ENCODE measurements at places on chromosomes 16 and 17.

GRCh38 chr17:81189670-81190530 is 23.9 kb upstream of the AATK start:
- DNase-seq: no peak

DNA sequence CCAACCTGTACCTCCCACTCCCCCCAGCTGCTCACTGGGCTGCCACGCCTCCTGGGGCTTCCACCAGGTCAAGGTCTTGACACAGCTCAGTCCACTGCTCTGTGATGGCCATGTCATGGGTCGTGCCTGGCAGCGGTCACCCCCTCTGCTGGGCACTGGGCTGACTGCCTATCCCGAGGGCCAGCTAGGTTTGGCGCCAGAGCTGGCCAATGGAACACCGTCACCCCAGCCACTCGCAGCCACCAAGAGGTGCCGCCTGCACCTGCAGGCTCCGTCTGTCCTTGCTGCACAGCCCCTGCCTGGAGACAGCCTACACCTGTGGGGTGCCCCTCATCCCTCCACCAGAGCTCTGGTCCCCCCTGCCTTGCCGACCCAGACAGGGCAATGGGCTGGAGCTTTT is 4.5 kb upstream of the RAB40C start:
- DNase-seq: no peak

GRCh38 chr16:26708428-26708827 is 358.3 kb upstream of the C16orf82 start:
- DNase-seq: no peak

DNA sequence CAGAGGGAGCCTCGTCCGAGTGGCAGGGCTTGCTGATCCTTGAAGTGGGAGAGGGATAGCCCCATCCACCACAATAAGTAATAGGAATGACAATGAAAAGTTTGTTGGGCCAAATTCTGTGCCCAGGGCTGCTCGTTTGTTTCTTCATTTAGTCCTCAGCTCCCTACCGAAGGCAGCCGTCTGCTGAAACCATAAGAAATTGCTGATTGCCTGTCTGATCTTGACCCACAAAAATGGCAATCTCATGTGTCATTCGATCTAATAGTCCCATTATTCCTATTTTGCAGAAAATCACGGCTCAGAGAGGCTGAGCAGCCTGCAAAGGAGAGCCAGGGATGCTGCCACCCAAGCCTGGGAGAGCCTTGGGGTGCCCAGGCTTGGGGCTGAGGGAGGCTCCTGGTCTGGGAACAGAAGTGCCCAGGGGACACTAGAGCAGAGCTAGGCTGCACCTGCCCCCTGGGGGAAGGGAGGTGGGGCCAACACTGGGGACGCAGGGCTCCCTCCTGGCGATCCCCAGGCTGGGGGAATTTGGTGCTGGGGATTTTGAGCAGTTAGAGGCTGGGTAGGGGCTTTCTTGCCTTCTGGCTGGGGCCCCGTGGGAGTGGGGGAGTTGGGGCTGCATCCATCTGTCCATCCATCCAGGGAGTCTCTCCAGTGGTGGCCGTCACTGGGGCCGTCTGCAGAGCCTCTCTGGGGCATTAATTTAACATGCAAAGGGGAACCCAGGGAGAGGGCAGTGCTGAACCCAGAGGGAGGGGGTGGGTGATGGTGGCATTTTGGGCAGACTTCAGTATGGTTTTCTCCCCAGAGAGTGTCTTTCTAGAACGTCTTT is 53.5 kb downstream of the SOCS1 start:
- peak; percentile 44 for DNase-seq

- no peak for DNase-seq
Measured at GRCh38 chr16:1610899-1611632, 806 bp downstream of the IFT140 start.

DNA sequence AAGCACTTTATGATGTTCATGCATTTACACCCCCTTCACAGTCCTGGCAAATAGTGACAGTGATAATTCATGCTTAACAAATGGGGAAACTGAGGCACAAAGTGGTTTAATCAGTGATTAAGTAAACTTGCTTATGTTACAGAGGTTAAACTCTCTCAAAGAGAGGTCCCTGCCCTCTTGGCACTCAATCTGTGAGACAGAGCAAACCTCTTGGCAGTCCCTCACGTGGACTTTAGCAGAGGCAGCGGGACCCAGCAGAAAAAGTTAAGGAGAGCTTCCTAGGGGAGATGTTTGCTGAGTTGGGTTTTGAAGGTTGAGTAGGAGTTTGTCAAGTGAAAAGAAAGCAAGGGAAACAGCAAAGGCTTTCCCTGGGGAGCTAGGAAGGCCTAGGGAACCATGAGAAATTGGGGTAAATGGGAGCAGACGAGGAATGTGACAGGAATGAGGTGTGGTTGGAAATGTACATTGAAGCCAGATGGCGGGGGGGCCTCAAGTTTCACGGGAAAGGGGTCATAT is 10.7 kb downstream of the SOCS1 start:
- no peak for DNase-seq

DNA sequence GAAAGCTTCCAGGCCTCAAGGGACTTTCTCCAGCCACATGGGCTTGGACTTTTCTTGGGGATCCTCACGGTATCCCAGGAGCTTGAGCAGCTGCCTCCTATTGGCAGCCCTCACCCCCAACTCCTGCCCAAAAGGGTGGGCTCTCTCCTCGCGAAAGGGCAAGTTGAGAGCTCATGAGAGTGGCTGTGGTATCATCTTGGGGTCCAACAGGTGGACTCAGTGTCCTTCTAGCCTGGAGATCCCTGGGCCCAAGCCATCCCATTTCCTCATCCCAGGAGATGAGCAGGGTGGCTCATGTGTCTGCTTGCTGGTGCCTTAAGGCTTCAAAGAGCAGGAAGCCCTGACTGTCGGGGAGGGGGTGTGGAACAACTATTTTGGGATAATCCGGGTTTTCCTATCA is 17.7 kb downstream of the TBX4 start:
- DNase-seq: no peak

- DNase-seq: no peak
Measured at GRCh38 chr16:58792188-58792587, 58.1 kb upstream of the GOT2 start.

- no peak for DNase-seq
Measured at GRCh38 chr16:28313587-28313986, 21.3 kb downstream of the SBK1 start.

DNA sequence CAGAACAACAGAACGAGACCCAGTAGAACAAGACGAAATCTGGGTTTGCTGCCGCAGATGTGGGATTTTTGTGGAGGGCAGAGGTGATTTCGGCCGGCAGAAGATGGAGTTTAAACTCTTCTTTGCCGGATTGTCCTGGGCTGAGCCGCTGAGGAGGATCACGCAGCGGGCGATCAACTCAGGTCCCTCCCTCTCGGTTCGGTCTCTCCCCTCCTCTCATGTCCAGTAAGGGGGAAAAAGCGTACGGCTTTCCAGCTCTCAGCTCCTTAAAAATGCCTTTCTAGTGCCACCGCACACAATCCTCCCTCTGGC is 2.5 kb downstream of the PHF12 start:
- no peak for DNase-seq

DNA sequence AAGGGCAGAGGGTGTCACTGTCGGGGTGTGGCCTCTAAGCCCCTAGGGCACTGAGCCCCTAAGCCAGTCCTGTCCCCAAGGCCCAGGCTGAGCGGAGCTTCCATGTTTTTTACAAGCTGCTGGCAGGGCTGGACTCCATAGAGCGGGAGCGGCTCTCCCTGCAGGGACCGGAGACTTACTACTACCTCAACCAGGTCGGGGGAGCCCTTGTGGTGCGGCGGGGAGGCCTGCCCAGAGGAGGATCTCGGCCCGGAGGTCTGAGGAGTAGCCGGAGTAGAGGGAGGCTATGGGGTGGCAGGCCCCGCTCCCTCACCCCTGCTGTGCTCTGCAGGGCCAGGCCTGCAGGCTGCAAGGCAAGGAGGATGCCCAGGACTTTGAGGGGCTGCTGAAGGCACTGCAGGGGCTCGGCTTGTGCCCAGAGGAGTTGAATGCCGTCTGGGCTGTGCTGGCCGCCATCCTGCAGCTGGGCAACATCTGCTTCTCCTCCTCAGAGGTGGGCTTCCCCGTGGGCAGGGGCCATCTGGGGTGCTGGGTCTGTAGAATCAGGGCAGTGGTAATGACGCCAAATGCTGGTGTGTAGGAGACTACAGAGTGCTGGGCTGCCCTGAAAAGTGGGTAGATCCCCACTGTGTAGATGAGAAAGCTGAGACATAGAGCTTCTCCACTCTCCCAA is 4.9 kb downstream of the MYO15B start:
- no peak for DNase-seq

GRCh38 chr17:17051791-17052461 is 9.7 kb downstream of the MPRIP start:
- peak; percentile 58 for DNase-seq

- DNase-seq: peak; percentile 60
Measured at GRCh38 chr17:15782866-15783265, 50.8 kb downstream of the TBC1D26 start.

DNA sequence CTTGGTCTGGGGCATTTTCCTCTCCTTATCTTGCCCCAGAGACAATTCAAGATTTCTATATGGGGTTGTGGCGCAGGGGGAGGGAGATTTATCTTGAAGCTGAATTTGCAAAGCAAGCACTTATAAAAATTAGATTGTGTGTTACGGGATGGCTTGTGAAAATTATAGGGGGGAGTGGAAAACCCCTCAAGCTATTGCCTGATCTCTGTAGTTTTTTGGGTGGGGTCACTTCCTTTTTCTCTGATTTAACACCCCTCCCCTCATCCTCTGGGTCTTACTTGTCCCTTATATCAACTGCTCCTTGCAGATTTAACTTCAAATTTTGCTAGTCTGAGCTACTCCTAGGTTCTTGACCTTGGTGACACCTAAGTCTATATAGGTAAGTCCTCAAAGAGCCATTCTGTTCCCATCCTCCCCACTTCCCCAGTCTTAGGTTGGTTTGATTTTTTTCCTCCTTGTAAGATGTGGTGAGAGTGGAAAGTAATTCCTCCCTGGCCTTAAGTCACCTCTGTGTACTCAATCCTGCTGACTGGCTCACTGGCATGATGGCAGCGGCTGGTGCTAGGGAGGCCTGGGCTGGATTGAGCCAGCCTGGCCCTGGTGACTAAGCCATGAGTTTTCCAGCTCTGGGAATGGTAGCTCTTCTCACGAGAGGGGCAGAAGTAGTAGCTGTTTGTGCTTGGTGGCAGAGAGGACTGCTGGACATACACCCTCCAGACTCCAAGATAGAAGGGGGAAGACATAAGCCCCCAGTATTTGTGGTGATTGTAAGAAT is 2.3 kb downstream of the ARL4D start:
- DNase-seq: peak; percentile 94

GRCh38 chr16:85002608-85003007 is 8.7 kb downstream of the ZDHHC7 start:
- no peak for DNase-seq

DNA sequence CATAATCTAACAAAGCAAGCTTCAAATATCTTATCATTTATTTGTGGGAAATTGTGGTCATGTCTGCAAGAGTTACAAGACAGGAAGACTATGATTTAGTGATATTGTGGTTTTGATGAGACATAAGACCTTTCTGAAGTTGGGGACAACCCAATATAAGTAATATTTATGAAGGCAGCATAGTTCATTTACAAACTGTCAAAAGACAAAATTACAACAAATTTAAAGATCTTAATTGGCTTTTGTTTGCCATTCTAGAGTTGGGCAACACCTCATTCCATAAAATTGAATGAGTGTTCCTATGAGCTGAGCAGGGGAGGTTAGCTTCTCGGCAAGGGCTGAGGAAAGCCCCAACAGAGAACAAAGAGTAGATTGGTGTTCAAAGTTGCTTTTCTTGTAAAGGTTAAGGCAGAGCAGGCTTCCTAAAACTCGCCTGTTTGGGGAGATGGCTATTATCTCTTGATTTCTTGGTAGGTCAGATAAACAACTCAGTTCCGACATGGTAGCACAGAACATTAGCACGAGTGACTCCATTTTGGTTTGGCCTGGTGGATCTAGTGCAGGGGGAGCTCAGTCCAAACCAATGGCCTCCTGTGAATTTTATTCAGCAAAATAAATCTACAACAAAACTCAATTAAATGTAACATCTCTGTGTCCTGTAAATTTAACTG is 10.9 kb upstream of the MMD start:
- no peak for DNase-seq

DNA sequence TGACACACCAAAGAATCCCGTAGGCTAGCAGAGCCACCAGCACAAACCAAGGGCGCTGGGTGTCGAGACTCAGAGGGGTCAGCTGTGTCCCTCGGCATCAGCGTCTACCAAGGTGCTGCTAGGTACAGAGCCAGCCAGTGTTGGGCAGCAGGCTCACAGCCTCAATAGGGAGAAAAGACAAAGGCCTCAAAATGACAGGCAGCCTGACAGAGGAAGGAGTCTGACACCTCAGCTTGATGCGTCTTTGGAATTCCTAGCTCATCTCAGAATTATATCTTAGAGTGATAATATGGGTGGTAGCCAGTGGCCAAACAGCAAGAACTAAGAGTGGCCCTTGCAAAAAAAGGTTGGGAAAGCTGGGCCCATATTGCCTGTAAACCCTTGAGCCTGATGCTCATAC is 45.9 kb downstream of the HS3ST3B1 start:
- no peak for DNase-seq

DNA sequence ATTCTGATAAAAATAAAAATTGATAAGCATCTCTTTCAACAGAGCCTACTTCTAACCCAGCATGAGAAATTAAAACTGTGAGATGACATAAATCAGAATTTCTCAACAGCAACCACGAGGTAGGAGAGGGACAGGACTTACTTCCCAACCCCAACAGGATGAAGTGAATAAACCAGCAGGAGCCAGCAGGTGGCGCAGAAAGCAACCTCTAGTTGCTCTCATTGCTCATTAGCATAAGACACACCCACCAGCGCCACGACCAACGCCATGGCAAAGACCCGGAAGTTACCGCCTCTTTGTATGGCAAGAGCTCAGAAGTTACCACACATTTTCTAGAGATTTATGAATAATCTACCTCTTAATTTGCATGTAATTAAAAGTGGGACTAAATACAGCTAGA is 189.4 kb upstream of the CDH8 start:
- DNase-seq: no peak

- DNase-seq: no peak
Measured at GRCh38 chr17:55068862-55069811, 100.6 kb downstream of the STXBP4 start.

- peak; percentile 26 for DNase-seq
Measured at GRCh38 chr16:3716831-3717234, 491 bp downstream of the TRAP1 start.

DNA sequence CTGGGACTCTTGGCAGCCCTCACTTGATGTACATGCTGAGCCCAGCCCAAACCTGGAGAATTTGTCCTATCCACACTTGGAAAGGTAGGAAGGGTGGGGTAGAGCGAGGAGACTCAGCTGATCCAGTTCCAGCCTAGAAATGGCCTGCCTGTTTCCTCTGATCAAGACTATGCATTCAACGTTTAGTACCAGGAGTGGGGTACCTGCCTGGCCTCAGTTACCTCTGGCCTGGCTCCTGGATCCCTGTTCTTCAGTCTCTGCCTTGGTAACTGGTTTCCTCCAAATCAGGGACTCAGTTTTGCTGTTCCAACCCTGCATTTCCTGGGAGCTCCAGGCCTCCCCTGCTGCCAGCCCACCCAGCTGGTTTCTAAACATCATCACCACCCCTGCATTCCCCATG is 233.5 kb downstream of the GSG1L start:
- DNase-seq: no peak

GRCh38 chr17:15972497-15972951 is 27.0 kb downstream of the ZSWIM7 start:
- no peak for DNase-seq

GRCh38 chr17:44331249-44331760 is 6.7 kb upstream of the SLC25A39 start:
- DNase-seq: peak; percentile 65
